ENCODE measurements at places on chromosomes 3 and 15.

DNA sequence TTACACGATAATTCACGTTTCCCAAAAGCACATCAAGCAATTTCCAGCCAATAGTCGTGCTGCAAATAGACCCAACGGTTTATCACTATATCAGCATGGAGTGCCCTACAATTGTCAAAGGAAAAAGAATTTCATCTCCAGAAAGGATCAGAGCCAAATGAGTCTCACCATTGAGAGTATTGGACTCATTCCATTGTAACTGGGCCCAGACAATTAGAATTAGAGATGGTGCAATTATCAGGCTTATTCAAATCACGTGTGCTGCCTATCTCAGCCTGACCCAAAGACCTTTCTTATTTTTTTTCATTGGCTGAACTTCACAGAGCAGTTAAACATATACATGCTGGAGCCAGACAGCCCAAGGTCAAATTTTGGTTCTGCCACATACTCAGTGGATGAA is 87.0 kb upstream of the LRTM1 start:
- no peak for DNase-seq

GRCh38 chr3:29277249-29277648 is 3.6 kb upstream of the RBMS3 start:
- DNase-seq = no peak

DNA sequence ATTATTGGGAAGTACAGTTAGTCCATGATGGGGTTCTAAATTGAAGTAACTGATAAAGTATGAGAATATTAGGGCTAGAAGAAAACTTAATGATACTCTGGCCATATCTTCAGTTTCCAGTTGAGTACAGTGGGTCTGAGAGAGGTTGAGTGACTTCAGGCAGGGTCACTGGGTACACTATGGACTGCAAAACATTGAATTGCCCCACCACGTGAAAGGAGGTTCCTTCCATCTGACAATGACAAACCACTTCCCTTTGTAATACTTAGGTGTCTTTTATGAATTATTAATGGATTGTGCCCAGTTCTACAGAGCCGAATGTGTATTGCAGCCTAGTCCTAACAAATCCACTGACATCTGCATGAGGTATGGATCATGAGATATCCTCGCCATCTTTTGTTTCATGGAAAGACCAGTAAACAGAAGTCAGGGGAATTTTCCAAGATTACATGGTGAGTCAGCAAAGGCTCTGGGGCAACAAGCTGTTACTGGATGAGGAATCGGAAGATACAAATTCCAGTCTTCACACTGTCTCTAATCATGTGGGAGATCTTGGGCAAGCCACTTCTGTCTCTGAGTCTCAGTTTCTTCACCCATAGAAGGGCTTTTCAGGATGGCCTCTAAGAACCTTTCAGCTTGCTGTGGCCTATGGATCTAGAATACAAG is 66.5 kb upstream of the BCL6 start:
- no peak for DNase-seq

GRCh38 chr3:55698831-55699230 is 211.7 kb upstream of the WNT5A start:
- DNase-seq = no peak

- no peak for DNase-seq
Observed at GRCh38 chr3:168747697-168748096, 652.0 kb upstream of the GOLIM4 start.

GRCh38 chr15:69265347-69265955 is 33.3 kb upstream of the PAQR5 start:
- no peak for DNase-seq

GRCh38 chr15:93399121-93399520 is 310.1 kb upstream of the RGMA start:
- no peak for DNase-seq

DNA sequence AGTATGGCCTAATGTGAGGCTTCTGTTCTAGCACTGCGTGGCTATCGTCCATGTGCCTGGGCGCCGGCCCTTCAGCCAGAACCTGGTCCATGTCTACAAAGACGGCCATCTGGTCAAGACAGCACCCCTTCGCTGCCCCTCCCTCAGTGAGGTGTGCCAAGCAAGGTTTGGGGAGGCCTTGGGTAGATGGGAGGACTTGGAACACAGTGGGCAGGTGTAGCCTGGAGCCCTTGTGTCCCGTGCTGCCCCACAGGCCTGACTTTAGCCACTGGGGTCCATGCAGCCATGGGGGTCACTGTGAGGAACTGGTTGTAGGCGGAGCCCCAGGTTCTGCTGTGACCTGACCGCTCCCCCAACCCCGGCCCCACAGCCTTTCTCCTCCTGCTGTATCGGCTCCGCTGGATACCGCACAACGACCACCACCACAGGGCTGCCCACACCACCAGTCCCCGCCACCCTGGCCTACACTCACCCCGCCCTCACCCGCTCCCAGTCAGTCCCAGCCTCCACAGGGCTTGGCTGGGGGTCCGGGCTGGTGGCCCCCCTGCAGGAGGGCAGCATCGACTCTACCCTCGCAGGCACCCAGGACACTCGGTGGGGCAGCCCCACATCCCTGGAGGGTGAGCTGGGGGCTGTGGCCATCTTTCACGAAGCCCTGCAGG is 16.6 kb downstream of the NBEAL2 start:
- DNase-seq = peak; percentile 23

- DNase-seq = no peak
Observed at GRCh38 chr15:31111091-31111647, 9.6 kb upstream of the TRPM1 start.

DNA sequence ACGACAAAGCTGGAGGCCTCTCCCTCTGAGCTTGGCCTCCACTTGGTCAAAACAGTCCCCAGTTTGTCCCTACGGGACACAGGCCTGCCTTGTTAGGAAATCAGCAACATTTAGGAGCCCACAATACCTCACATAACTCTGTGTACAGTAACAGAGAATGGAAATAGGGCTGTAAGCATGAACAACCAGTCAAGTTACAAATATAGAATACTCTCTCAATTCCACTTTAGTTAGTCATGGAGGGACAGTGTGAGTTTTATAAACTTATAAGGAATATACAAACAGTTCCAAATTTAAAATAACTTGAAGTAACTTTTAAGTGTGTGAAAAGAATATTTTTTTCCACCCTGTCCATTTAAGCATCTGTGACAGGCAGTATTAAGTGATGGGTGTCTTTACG is 129.4 kb downstream of the PGPEP1L start:
- DNase-seq = no peak

- DNase-seq = no peak
Observed at GRCh38 chr15:92044203-92044909, 190.8 kb downstream of the SLCO3A1 start.

DNA sequence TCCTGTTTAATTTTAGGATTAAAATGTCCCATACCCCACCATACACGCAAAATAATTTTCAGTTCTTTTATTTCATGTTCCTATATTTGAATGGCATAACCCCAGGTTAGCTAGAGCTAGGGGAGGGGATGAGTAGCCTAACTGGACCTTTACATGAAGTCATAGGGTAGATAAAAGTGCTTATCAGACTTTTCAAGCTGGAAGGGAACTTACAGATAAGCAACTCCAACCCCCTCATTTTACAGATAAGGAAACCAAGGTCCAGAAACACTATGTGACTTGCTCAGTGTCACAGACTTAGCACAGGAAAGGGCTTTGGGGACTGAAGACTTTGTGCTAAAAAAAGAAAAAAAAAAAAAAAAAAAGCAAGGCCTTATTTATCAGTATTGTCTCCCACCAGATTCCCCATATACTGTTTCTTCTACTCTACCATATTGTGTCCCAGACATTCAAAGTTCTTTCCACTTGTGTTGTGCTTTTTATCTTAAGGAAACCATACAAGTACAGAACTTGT is 10.6 kb upstream of the TNIK start:
- DNase-seq = no peak

DNA sequence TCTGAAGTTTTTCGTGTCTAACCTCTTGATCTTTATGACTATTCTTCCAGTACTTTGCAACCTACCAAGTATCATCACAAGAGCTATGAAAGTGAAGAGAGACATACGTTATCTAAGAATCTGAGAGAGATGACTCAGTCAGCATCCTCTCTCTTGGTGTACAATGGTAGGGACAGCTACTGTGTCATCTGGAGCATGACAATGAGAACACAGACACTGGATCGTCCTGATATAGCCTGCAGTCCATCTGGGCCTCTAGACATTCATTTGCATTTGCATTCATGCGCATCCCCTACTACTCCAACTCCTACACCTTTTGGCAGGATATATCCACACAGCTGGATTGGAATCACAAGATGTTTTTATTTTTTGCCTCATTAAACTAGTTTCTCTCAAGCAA is 115.2 kb downstream of the PEX5L start:
- no peak for DNase-seq

GRCh38 chr3:49872801-49873281 is 3.1 kb upstream of the CAMKV start:
- DNase-seq = no peak

GRCh38 chr15:74842581-74843444 is at the start of gene ULK3:
Gene ULK3, minus strand, starts transcription at chr15:74843156. Its CDS starts 51 bp downstream, at chr15:74843105.
- peak; percentile 94 for DNase-seq

GRCh38 chr3:71104121-71104541 is 479.4 kb downstream of the FOXP1 start:
- no peak for DNase-seq

- DNase-seq = no peak
Observed at GRCh38 chr3:158820521-158820920, 18.7 kb downstream of the MFSD1 start.

- peak; percentile 79 for DNase-seq
Observed at GRCh38 chr3:42652611-42653302, 740 bp upstream of the ZBTB47 start.

Measured in left cardiac atrium (tissue), 4 donors.